ENCODE measurements at places on chromosomes 4 and X. TPM values are rescaled to one million over a fixed set of nuclear protein-coding genes. Genes with fewer than 3 reads are reported as not detected.

- no peak overlapping the region for H3K4me3 ChIP-seq
- H3K27me3 ChIP-seq = no peaks in the 10 kb centered on the region
- H3K36me3 ChIP-seq = peaks cover 11% of the 10 kb centered on the region
Measured at GRCh38 chr4:139054791-139055505, 39.4 kb downstream of the NOCT start.

Gene PRRG1
- 8.0 TPM for total RNA-seq

Gene ADRA2C
- total RNA-seq = 6.1 TPM

DNA sequence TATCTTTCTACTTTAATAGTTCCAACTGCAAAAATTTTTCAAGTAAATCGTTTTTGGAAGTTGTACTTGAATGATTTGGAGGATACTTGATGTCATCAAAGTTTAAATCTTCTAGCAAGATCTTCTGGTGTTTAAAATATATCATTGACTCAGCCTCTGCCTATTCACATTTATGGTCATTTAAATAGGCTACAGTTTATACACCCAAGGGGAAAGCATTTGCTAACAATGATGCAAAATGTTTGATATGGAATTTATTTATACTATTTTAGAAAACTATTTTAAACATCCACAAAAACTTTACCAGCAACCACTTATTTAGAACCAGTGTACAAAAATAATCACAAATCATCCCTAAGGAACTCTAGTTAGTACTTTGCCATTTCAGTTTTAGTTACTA, 123.3 kb upstream of the STIM2 start:
- peaks cover 2% of the 10 kb centered on the region for H3K36me3 ChIP-seq
- peaks cover 5% of the 10 kb centered on the region for H3K4me1 ChIP-seq
- H3K4me3 ChIP-seq = no peak overlapping the region
- no peak for DNase-seq
- no peaks in the 10 kb centered on the region for H3K27me3 ChIP-seq

Gene TLL1
- 1.7 TPM for total RNA-seq

Measured in neural crest cell (in vitro differentiated cells).